Skeletal muscle cell (primary cell): ENCODE measurements at places on chromosomes 3 and 15.
A peak's percentile ranks its signal among the peaks of the same experiment; 100 is the strongest.

GRCh38 chr3:72818905-72819304 is 29.3 kb downstream of the SHQ1 start:
- peak; percentile 54 for DNase-seq

DNA sequence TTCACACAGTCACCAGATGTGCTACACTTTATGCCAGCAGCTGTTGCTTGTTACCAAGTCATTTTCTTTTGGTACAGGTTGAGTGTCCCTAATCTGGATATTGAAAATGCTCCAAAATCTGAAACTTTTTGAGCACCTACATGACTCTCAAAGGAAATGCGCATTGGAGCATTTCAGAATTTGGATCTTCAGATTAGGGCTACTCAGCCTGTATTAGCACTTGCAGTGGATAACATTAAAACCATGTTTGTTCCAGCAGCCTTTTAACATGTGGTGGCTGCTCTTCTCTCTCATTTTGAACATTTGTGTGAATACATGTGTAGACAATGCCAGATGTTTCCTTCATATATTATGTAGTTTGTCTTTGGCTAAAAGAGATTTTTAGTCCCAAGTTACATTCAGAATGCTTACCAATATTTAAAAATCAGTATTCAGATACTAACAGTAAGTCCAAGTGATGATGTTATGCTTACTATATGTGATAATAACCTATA is 230.9 kb upstream of the UBE2E1 start:
- no peak for DNase-seq

DNA sequence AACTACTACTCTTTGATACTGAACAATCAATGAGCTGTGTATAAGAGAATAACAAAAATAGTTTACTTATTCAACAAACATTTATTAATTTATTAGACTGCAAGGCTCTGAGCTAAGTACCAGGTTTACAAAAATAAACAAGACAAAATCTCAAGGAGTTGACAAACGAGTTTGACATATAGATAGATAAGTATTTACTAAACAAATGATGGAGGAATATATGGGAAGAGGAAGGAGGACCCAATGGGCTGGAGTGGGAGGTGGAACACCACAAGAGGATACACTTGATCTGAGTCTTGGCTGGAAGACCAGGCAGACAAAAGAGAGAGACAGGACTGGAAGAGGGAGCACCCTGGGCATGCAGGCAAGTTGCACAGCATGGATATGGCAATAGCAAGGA is 47.5 kb upstream of the FSIP1 start:
- DNase-seq, result no peak

DNA sequence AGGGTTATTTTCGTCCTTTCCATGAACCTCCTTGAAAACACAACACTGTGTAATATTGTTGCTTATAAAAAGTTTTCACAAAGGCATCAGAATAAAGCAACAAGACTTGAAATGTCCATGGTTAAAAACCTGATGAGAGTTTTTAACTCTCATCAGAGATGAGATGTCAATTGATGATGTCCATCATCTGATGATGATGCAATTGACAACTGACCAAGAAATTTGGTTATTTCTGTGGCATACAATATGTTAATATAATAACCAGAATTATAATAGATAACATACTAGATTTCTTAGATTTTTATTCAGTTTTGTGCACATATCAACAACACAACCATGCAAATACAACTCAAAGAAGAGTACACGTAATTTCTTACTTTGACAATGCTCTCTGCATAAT is 15.5 kb upstream of the FNDC3B start:
- no peak for DNase-seq

DNA sequence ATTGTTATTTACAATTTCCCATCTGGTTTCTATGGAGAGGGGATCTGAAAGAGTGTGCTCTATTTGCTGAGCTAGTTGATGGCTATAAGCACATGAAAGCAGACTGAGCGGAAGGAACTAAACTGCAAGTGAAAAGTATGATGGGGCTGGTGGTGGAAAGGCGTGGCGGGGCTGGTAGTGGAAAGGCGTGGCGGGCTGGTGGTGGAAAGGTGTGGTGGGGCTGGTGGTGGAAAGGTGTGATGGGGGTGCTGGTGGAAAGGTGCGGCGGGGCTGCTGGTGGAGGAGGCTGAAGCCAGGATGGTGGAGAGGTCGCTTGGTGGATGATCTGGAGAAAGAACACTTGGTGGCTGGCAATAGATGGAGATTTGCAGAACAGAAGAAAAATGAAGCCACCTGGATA is 136.7 kb downstream of the FMN1 start:
- no peak for DNase-seq

GRCh38 chr3:48631516-48632448 is 3.5 kb downstream of the SLC26A6 start:
- no peak for DNase-seq

- DNase-seq, result peak; percentile 21
Observed at GRCh38 chr3:99720985-99721632, 82.7 kb downstream of the COL8A1 start.

GRCh38 chr15:87639305-87640011 is 617.1 kb downstream of the NTRK3 start:
- no peak for DNase-seq

DNA sequence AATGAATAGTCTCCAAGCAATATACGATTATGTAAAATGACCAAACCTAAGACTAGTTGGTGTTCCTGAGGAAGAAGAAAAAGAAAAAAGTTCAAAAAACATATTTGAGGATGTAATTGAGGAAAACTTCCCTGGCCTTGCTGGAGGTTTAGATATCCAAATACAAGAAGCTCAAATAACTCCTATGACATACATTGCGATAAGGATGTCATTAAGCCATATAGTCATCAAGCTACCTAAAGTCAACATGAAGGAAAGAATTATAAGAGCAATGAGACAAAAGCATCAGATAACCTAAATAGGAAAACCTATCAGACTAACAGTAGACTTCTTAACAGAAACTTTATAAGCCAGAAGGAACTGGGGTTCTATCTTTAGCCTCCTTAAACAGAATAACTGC is 231.1 kb downstream of the TUSC7 start:
- no peak for DNase-seq

- DNase-seq, result peak; percentile 36
Observed at GRCh38 chr3:48435774-48436476, 4.0 kb downstream of the CCDC51 start.

- no peak for DNase-seq
Observed at GRCh38 chr15:98233873-98234272, 273.4 kb downstream of the ARRDC4 start.

GRCh38 chr3:141469720-141470119 is 17.1 kb upstream of the RASA2 start:
- no peak for DNase-seq

DNA sequence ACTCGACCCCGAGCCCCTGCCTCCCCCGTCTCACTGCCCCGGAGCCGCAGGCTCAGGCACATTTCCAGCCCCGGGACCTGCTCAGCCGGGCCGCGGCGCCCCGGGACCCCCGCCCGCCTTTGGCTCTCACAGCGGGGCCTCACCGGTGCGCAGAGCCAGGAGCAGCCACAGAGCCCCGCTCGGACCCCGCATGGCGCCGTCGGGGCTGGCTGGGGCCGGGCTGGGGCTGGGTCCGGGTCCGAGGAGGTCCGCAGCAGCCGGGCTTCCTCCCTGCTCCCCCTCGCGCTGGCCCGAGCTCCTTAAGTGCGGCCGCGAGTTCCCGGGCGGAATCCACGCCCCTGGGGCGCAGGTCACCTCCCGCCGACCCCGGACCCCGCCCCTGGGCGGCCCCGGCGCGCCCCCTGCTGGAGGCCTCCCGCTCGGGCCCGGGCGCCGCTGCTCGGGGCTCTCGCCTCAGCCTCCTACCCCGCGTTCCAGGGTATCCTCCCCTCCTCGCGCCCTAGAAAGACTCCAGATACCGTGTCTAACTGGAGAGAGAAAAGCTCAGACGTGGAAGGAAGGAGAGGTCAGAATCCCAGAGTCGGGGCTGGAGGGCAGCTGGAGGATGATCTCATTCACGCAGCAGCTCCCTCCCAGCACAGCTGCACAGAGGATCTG is at the start of gene MELTF:
Gene MELTF, minus strand, starts transcription at position 307 of the 657 bp plus-strand sequence. Its CDS starts 115 bp downstream, at position 192.
- peak; percentile 33 for DNase-seq

DNA sequence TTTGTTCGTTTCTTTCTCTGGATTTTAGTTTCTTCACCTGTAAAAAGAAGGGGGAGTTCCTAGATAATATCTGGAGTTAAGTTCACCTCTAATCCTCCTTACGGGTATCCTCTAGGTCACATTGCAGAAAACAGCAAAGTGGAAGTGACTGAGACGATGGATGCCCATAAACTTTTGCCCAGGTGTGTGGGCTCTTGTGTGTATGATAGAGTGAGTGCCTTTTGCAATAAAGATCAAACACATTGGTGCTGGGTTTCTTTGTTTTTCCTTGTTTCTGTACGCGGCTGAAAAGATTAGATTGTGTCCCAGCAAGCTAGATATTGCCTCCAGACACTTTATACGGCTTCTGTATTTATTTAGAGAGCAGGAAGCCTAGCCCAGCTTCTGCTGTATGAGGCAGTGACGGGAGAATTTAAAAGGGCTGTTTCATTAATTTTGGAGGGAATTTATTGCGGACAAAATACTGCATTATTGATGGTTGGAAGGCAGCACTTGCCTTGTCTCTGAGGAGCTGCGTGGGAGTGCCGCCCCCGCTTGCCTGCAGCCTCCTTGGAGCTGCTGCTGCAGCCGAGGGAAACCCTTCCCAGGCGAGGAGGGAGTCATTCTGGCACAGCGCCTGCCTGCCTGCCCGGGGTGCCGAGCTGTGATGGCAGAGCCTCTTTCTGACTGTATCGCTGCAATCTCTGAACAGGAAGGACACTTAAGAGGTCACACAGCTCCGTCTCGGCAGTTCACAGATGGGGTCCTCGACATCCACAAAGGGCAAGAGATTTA is 38.5 kb downstream of the PYDC2 start:
- DNase-seq, result peak; percentile 18

DNA sequence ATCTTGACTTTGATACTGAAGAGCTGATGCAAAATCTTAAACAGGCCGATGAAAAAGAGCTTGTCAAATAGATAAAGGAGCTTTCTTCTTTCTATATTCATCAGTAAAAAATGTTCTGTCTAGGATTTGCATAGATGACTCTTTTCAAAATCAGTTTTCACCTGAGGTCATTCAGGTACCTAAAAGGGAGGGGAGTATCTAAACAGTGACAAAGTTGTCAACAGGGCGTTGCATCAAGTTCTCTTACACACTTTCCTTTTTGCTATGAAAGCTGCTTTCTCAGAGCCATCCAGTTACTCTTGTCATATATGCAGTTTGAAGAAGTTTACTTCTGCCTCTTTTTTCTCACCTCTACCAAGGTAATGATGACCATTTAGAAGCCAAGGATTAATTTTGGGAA is 60.0 kb downstream of the AKAP13 start:
- no peak for DNase-seq

DNA sequence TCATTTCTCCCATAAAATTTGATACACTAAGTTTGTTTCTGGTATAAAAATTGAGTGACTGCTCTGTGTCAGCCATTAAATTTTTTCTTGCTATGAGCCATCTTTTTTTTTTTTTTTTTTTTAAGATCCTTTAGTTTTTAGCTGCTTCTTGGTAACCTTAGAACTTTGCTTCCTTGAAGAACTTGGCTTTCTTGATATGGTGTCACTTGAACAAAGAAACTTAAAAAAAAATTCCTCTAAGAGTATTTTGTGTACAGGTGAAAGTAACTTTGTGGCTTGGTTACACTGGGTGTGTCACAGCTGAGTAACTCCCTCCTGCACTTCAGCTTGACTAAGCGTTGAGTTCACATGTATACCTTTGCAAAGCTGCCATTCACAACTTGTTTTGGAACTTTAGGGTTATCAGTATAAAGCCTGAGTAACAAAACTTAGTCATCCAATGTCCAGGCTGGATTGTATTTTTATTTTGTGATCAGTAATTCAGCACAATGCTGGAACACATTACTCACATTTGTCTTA is 6.5 kb downstream of the CHD2 start:
- DNase-seq, result no peak

DNA sequence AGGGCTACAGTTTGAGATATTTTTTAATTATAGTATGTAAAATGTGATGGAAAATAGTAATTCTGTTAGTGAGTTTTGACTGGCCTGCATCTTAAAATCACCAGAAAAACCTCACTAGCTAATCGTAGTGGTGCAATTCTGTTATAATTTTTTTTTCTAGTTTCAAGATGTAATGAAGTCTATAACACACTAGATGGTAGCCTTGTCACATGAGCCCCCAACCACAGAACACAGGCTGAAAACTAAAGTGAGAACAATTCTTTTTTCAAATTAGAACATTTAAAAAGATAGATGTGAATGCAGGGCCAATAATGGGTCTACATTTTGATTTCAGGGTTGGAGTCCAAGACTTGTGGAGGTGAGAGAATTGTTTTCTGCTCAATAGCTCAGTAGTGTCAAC is 83.3 kb upstream of the KCNH8 start:
- DNase-seq, result no peak

GRCh38 chr15:90637693-90638092 is 79.5 kb upstream of the BLM start:
- no peak for DNase-seq

GRCh38 chr3:177538048-177538749 is 340.9 kb upstream of the TBL1XR1 start:
- peak; percentile 74 for DNase-seq

DNA sequence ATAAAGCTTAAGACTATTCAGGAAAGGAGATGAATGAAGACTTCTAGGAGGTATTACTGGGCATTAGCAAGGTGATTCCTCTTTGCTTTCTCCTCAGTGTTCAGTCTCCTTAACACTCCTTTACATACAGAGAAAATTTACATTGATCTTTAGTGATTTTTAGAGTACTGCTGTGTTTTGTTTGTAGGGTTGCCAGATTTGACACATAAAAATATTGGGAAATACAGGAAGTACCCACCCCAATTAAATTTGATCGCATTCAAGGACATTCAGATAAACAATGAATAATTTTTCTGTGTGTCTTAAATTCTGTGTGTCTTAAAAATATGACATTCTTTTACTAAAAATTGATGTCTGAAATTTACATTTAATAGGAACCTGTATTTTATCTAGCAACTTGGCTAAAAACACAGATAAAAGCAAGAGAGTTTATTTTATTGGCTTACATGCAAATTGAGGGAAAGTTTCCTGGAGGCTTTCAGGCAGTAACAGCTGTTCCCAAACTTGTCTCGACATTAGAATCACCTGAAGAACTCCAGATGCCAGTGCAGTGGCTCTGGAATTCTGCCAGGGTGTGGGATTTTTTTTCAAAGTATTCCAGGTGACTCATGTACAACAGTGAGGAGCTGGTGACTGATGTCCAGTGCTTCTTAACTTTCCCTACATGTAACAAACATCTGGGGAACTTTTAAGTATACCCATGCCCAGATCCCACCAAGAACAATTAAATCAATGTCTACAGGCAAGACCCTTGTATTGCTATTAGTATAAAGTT is 23.4 kb upstream of the PLOD2 start:
- DNase-seq, result no peak

DNA sequence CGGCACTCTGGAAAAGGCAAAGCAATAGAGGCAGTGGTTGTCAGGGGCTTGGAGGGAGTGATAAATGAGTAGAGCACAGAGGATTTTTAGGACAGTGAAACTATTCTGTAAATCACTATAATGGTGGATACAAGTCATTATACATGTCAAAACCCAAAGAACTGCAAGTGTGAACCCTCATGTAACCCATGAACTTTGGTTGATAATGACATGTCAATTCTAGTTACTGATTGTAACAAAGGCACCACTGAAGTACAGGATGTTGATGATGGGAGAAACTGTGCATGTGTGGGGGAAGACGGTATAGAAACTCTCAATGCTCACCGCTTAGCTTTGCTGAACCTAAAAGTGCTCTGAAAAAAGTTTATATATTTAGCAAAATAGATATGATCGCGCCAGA is 36.0 kb downstream of the BTLA start:
- no peak for DNase-seq
